Gastroesophageal sphincter (tissue), 4 donors: ENCODE measurements at places on chromosomes 2 and 18. TPM values are rescaled to one million over a fixed set of nuclear protein-coding genes. Genes with fewer than 3 reads are reported as not detected.

GRCh38 chr18:76721207-76721996, 101.0 kb upstream of the ZNF236 start:
- no peak for ATAC-seq

DNA sequence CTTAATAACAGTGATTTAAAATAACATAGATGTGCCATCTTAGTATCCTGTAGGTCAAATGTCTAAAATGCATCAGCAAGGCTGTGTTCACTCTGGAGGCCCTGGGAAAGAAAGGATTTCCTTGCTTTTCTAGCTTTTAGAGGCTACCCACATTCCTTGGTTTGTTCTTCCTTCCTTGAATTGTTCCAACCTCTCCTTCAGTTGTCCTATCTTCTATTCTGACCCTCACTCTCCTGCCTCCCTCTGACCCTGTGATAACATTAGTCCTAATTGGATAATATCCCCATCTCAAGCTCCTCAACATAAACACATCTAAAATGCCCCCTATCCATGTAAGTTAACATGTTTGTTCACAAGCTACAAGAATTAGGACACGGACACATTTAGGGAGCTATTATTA, 733.5 kb downstream of the SOCS6 start:
- no peak for ATAC-seq

- ATAC-seq = no peak
Observed at GRCh38 chr2:206245265-206245672, 29.2 kb upstream of the ZDBF2 start.

DNA sequence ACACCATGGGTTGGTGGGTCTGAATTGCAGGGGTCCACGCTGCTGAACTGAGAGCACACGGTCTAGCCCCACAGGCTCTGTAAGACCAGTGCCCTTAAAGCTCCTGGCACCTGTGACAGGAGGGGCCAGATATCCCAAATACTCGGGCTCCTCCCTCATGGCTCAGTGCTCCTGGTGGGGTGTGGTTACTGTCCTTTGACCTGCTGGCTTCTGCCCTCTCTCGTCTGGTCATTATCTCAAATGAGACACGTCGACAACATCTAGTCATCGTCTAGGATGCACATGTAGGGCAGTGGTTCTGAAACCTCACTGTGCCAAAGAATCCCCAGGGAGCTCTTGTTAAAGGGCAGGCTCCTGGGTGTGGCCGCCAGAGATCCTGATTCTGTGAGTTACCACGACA, 258.4 kb downstream of the LOXHD1 start:
- ATAC-seq = no peak

GRCh38 chr2:207045531-207045930, 106.2 kb downstream of the CPO start:
- no peak for ATAC-seq

DNA sequence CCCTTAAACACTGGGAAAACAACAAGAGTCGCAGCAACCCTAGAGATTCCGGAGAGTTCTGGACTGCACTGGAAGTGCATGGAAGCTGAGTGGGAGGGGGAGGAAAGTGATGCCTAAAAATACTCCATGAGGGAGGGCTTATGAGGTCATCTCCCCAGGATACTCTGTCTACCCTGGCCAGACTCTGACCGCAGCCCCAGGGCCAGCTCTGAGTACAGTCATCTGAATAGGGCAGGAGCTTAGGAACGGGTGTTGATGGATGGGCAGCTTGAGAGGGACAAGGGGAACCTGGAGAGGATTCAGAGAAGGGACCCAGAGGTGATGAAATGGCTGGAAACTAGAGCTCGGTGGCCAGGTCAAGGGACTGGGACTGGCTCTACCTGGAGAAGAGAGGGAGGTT, 79.3 kb upstream of the IGFBP5 start:
- peak; percentile 80 for ATAC-seq

- no peak for ATAC-seq
Observed at GRCh38 chr2:64615192-64615763, 38.4 kb downstream of the SERTAD2 start.

- no peak for ATAC-seq
Observed at GRCh38 chr2:204239411-204240165, 303.0 kb downstream of the ICOS start.

DNA sequence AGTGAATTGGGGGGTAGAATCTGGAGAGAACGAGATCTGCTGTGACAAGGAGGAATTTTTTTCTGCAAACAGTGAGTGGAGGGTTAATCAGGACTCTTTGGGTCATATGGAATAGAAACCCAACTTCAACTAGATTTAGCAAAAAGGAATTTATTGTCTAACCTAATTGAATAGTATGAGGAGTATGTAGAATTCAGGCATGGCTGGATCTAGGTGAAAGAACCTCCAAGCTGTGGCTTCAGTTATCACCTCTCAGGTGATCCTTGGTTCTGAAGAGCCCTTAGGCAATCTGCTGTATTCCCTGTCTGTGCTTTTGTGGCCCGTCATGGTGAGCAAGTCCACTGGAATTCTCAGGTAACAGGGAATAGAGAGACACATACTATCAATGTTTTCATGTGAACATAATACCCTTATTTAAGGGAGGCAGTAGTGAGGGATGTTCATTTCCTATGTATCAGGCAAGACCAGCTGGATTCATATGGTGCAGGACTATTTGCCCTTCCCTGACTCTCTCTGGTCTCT, 164.7 kb downstream of the ALPK2 start:
- ATAC-seq = no peak

DNA sequence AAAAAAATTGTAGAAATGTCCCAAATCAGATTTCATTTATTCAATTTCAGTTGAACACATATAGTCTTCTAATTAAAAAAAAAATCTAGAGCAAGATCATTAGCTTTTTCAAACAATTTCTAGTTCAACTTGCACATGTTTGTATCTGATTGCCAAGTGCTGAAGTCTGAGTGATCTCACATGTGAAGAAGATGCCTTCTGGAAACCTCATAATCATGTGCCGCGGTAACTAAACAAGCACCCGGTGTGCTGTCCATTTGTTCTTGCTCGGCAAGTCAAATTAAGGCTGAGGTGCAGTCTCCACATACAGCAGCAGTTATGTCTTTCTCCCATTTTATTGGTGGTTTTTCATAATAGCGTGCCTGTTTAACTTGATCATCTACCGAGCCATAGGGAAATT, 18.7 kb downstream of the CABLES1 start:
- no peak for ATAC-seq

GRCh38 chr2:124805060-124805459, 780.0 kb downstream of the CNTNAP5 start:
- ATAC-seq = no peak

DNA sequence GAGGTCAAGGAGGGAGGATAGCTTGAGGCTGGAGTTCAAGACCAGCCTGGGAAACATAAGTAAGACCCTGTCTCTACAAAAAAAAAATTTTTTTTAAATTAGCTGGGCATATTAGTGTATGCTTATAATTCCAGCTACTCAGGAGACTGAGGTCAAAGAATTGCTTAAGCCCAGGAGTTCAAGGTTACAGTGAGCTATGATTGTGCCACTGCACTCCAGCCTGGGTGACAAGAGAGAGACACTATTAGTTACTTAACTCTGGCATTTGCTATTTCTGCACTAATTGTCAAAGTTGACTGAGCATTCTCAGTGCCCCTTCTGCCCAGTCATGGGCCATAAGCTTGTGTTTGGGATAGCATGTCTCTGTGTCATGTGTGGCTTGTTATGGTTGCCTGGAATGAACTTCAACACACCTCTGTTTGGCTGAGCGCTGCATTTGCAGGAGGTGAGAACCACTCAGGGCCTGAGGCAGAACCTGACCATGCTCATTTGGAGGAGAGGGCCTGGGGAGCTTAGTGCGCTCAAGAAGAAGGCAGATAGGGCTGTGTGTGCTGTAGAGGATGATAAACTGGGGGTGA, 77.7 kb downstream of the SH3RF3 start:
- no peak for ATAC-seq

DNA sequence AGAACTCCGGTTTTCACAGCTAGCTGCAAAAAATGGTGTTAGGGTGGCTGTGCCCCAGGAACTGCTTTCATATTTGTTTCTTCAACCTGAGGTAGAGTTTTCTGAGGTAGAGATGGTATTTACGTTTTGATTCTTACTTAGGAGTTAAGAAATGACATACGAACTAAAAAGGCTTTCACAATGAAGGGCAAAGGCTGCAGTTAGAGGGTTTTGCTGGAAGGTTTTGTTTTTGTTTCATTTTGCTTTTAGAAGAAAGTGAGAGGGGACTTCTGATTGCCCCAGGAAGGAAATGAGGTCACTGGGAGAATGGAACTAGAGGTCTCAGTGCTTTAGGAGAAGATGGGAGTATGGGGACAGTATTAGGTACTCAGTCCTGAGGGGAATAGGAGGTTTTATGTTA, 15.5 kb downstream of the CDCA7 start:
- ATAC-seq = no peak

- ATAC-seq = peak; percentile 96
Observed at GRCh38 chr2:186575302-186575701, 14.6 kb upstream of the ITGAV start.

DNA sequence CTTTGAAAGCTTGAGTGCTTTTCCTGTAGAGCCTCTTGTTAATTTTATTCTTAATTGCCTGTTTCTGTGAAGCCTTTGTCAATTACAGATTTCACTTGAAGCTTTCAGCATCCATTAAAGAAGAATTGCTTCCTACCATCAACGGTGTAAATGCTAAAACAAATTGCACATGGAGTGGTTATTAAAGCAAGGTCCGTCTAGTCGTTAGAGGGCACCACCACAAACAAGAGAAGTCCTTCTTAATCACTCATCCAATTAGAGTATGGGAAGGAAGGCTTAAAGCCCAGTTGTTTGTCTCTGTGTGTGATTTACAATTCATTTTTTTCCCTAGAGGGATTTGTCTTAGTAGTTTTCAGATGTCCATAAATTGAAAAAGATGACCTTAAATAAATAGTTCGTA, 1.6 kb downstream of the KCNJ3 start:
- ATAC-seq = no peak

DNA sequence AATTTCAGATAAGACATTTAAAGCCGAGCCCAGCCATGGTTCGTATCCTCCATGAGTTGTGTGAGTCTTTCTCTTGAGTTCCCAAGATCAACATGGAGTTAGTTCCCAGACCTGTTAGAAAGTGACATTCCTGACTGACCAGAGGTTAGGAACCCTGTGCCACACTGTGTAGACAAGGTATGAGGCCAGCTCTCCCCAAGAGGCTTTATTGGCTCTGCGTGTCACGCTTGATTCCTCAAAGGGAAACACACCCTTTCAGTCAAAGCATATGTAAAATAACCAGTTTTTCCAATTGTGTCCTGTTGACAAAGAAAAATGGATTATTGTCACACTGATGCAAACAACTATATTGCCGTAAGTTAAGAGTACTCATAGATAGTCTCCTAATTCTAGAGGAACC, 1.2 kb downstream of the SULT1C3 start:
- no peak for ATAC-seq

GRCh38 chr2:240731178-240731545, 39.5 kb downstream of the AQP12A start:
- ATAC-seq = no peak

DNA sequence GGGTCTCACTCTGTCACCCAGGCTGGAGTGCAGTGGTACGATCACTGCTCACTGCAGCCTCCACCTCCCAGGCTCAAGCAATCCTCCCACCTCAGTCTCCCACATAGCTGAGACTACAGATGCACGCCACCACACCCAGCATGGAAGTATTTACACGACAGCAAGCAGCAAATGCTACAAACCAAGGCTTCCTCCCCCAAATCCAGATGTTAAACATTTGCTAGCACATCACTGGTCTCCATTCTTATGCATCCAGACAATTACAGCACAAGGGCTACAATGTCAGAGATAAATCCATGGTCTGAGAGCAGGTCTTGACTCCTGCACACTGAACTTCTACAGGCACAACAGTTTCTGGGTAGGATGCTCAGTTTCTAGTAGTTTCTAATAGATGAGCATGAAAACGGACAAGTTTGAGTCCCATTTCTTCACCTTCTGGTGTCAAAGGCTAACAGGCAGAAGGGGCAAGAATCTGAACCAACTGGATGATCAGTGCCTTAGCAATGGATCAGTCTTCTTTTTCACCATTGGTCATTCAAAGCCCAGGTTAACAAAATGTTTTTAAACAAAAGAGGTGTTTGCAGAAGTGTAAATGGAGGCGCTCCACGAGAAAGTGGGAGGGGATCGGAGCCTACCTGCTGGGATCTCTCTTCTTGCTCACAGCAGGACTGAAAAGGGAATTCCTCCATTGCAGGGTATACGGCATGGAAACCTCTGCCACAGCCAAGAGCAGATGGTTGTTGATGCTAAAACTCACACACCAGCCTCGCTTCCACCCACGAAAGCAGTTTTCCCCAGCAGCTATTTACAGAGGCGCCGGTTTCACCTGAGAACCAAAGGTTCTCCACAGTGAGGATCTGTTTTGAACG, 135.0 kb upstream of the ARL4C start:
- no peak for ATAC-seq

- ATAC-seq = no peak
Observed at GRCh38 chr18:78820161-78820834, 159.3 kb upstream of the SALL3 start.

Gene RBFA
- total RNA-seq = 37.5 TPM

Gene SCTR
- total RNA-seq = not detected

Gene ESPNL
- 3.4 TPM for total RNA-seq

Gene CYTIP
- 10.6 TPM for total RNA-seq

Gene MAP2
- 7.4 TPM for total RNA-seq
